ENCODE measurements at places on chromosomes 5 and 9. TPM values are rescaled to one million over a fixed set of nuclear protein-coding genes. Genes with fewer than 3 reads are reported as not detected.

- no peak for DNase-seq
Observed at GRCh38 chr9:132892400-132892799, 13.7 kb downstream of the SPACA9 start.

DNA sequence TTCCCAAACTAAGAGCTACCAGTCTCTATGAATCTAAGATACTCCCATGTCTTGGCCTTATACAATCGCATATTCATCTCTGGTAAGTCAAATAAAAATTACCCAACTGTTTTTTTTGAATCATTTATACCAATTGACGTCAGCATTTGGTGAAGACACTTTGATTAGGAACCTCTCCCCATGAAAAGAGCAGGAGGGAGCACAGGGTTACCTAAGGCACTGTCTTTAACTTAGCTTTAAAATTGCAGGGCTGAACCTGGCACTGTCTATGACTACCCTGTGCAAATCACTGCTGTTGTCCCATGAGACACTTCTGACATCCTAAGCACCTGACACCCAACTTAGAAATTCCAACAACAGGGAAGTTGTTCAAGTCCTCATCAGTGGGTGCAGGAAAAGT lies 586.4 kb downstream of the MAT2B start:
- no peak for DNase-seq

PRSS3 gene
- not detected for polyA plus RNA-seq

CSF1R gene
- polyA plus RNA-seq = 0.59 TPM

DNA sequence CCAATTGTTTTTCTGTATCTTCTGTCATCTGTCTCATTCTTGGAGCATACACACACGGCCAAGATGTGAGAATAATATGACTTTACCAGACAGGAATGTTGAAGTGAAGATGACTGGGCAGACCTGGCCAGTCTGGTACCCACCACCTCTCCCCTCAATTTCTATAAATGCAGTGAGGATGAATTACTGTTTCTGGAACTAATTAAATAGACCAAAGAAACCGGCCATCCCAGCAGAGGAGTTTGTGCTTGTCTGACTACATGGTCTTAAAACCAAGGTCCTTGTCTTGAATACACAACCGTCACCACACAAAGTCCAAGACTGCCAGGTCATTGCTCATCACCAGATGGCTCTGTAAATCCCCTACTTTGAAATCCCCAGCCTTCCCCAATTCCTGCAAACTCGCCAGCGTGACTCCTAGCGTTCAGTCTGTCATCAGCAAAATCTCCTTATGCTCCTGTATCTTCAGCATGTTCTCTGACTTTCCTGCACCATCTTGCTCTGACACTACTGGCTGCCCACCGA lies 147.2 kb downstream of the PDE4D start:
- DNase-seq = no peak

- no peak for DNase-seq
Observed at GRCh38 chr9:130158001-130158400, 14.2 kb upstream of the NCS1 start.

GRCh38 chr9:85971731-85972130 lies 30.8 kb downstream of the NAA35 start:
- DNase-seq = no peak

GRCh38 chr5:77170196-77170890 lies 40.1 kb upstream of the PDE8B start:
- DNase-seq = no peak

LHX6 gene
- not detected for polyA plus RNA-seq

DNA sequence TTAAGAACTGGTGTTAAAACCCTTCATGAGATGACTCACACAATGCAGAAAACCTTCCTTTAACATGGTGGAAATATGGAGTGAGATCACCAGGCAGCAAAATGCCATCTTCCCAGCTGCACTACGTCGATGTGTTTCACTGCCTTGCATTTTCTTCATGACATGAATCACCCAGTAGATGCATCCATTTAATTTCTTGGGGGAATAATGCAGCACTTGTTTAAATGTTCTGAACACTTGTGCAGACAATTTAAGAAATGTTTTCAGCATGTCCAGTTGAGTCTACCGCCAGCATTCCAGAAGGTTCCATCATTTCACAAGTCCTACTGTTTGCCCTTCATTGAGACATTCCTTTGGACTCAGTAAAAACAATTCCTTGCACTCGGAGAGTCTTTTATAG lies 81.6 kb downstream of the ADAMTS16 start:
- DNase-seq = no peak

DNA sequence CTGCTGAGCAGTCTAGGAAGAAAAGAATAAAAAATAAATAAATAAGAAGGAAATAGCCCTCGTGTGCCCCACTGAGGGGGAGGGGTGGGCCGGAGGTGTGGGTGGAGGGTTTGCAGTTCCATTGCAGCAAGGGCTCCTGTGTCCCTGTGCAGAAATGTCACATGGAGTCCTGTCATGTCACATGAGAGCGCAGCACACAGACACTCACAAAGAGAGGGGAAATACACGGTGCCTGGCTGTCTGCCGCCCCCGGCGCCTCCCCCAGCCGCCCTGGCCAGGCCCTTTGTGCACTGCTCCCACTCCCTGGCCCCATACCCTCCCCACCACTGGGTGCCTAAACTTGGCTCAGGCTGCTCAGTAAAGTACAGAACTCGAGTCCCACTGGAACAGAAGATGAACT lies 55.6 kb upstream of the SPTLC1 start:
- no peak for DNase-seq

GRCh38 chr5:181120761-181121160 lies 10.2 kb downstream of the OR2V1 start:
- no peak for DNase-seq

- no peak for DNase-seq
Observed at GRCh38 chr5:92401492-92401891, 1018.4 kb upstream of the ARRDC3 start.

GPR151 gene
- polyA plus RNA-seq = not detected

GRCh38 chr5:169426784-169427183 lies 125.8 kb upstream of the SLIT3 start:
- no peak for DNase-seq

MLANA gene
- polyA plus RNA-seq = not detected

ANKRD34B gene
- not detected for polyA plus RNA-seq

SLC6A3 gene
- polyA plus RNA-seq = not detected

DNA sequence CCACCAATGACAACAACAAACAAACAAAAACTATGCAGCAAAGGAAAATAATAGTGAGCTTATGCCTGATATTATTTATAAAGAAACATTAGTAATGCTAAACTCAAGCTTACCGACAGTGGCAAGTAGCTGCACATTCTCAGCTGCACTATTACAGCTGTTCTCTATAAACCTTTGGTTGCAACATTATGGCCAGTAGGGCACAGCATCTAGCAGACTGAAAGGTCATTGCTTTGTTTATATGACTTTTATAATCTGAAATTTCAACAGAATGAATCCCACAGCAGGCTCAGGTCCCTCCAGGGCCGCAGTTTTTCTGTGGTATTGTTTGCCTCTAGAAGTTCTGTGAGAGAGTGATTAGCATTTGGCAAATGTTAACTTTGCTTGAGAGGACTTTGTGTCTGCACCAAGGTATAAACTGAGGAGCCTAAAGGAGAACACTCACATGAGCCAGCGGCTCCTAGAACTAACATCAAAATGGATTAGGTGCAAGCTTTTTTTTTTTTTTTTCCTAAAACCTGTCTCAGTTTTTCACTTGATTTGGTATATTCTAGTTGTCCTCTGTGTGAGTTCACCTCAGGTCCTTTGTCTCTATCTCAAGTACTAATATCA lies 58.3 kb downstream of the IZUMO3 start:
- DNase-seq = no peak

MTX3 gene
- 1.3 TPM for polyA plus RNA-seq

GRCh38 chr5:110112348-110112747 lies 422.6 kb downstream of the MAN2A1 start:
- DNase-seq = no peak

PCDHA10 gene
- polyA plus RNA-seq = not detected
